ENCODE measurements at places on chromosomes 3 and 15. TPM values are rescaled to one million over a fixed set of nuclear protein-coding genes. Genes with fewer than 3 reads are reported as not detected.

The CELF6 gene
- not detected for total RNA-seq

DNA sequence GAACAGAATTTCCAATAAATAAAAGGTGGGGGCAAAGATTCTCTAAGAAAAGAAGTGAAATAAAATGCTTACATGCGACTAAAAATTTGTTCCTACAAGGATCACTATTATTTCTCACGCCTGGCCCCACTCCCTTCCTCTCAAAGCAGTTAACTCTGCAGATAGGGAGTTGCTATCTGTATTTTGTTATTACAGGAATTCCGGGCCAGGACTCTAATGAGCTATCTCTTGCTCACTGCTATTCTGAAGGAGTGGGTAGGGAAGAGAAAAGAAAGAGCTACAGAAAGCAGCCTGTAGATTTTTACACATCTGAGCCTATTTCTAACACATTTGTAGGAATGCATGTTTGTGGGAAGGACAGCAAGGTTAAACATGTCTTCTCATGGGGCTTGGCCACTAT lies 140.4 kb downstream of the PCCB start:
- no peak overlapping the region for H3K27ac ChIP-seq
- no peaks in the 10 kb centered on the region for H3K27me3 ChIP-seq
- H3K4me3 ChIP-seq, result no peak overlapping the region
- no peak for DNase-seq
- H3K4me1 ChIP-seq, result no peaks in the 10 kb centered on the region

DNA sequence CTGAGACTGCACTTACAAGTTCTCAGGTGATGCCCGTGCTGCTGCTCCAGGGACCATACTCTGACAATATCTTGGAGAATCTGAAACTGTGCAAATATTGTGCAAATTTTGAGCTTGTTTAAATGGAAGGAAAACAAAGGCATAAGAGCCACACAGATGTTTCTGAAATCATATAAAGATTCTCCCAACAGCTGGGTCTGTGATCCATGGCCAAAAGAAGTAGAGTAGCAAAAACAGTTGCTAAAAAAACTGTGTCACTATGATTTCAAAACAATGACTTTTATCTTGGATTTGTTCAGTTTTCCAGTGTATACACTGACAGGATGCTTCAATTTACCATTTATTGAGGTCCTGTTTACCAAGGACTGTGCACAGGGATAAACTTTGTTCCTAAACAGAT lies 25.3 kb downstream of the NPTN start:
- H3K4me1 ChIP-seq, result peaks cover 6% of the 10 kb centered on the region
- no peak overlapping the region for H3K4me3 ChIP-seq
- no peaks in the 10 kb centered on the region for H3K36me3 ChIP-seq
- no peak overlapping the region for H3K27ac ChIP-seq

The NECTIN3 gene
- 18.8 TPM for total RNA-seq

DNA sequence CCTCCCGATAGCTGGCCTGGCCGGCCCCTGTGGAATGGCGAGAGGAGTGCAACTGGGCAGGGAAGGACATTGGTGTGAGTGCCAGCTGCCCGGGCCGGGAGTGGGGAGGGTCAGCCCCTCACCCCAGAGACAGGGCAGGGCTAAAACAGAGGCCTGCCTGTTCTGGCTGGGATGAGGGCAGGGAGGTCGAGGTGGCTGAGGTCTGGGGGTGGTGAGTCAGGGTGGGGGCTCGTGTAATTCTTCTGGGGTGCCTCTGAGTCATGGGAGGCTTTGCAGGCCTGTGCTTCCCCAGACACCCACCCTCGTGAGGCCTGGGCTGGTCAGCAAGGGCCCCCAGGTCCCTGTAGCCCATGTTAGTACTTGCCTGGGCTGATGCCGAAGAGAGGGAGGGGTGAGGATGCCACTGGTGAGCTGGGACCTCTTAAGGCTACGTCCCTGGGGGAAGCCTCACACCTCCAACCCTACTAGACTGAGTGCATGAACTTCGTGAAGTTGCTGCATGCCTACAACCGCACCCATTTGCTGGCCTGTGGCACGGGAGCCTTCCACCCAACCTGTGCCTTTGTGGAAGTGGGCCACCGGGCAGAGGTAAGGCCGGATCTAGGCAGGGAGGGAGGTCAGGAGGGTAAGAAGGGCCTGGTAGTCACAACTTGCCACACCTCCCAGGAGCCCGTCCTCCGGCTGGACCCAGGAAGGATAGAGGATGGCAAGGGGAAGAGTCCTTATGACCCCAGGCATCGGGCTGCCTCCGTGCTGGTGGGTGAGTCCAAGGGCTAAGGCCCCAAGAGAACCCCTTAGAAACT lies 1.7 kb downstream of the SEMA3B start:
- no peak overlapping the region for H3K27ac ChIP-seq
- no peak for DNase-seq
- peaks cover 8% of the 10 kb centered on the region for H3K4me1 ChIP-seq
- no peak overlapping the region for H3K4me3 ChIP-seq
- no peaks in the 10 kb centered on the region for H3K36me3 ChIP-seq
- no peaks in the 10 kb centered on the region for H3K27me3 ChIP-seq

The IL12A gene
- not detected for total RNA-seq

GRCh38 chr3:184591789-184592188 lies 30.2 kb downstream of the EPHB3 start:
- H3K4me3 ChIP-seq, result no peak overlapping the region
- H3K36me3 ChIP-seq, result no peaks in the 10 kb centered on the region
- no peak overlapping the region for H3K27ac ChIP-seq
- H3K27me3 ChIP-seq, result no peaks in the 10 kb centered on the region
